Stimulated activated CD8-positive, alpha-beta memory T cell treated with anti-CD3 and anti-CD28 coated beads, Interleukin-7, amount 100 ng/mL, for 1 hour (primary cell): ENCODE measurements at places on chromosomes 7 and 10.
A peak's percentile ranks its signal among the peaks of the same experiment; 100 is the strongest.

DNA sequence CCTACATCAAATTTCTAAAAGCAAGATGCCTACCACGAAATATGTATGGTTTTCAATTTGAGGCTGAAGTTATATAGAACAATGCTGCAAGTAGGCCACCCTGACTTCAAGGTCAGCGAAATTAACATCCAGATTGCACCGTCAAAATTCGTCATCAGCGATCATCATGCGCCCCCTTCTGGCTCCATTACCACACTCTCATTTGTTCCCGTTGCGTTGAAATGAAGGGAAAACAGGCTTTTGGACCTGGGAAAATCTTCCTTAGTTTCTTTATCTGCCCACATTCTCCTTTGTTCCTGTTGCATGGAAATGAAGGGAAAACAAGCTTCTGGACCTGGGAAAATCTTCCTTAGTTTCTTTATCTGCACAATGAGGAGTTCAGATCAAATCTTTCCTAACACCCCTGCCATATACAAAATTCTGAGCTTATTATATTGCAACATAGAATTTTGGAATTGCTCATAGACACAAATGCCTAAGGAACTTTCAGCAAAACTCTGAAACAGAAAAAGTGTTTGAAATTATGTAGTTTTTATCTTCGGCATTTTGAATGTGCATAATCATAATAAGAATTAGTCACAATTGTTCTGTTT lies 98.2 kb upstream of the PRKCQ start:
- peak; percentile 48 for DNase-seq

DNA sequence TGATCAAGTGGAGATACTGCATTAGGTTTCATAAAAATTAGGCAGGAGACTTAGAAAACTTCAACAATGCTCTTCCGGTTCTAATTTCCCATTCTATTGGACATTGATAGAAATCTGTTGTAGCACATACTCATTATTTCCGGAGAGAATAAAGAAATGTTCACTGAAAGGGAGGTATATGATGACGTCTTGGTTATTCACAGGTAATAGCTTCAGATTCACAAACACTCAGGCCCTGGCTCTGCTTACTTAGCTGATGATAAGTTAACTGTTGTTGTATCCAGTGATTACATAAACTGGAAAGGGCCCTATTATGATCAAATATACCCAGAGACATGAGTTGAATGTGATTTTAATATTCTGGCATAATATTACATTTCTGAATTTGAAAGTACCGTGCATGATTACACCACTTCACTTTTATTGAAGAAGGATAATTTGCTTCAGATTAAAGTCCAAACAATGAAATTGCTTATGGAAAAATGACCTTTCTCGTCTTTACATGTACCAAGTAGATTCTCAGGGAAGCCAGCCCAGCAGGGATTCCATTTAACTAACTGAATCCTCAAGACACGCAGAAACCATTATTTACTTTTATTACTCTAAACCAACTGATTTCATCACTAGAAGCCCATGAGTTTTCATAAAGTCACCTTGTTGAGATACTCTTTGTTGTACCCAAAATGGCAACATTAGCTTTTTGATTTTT lies 288.0 kb upstream of the PITRM1 start:
- DNase-seq, result no peak

DNA sequence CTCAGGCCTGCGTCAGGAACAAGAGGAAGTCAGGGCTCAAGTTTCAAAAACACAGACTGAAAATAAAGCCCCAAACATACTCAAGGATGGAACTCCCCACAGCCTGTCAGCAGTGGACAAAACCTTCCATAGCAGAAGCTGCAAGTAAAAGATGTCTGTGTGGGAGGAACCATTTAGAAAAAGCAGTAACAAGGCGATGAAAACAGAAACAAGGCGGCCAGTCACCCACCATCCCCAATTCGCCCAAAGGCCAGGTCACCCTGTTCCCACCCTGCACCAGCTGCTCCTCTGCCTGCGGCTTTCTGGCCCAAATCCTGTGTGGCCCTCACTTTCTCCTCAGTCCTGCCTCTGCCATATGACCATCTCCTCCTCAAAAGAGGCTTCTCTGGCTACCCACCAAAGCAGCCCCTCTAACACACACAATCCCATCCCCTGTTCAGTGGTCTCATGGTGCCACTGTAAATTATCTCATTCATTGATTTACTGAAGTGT lies 27.8 kb downstream of the KCNMA1 start:
- no peak for DNase-seq

- DNase-seq, result no peak
These were observed 292.4 kb upstream of the KLF14 start for GRCh38 chr7:131026297-131027000.

DNA sequence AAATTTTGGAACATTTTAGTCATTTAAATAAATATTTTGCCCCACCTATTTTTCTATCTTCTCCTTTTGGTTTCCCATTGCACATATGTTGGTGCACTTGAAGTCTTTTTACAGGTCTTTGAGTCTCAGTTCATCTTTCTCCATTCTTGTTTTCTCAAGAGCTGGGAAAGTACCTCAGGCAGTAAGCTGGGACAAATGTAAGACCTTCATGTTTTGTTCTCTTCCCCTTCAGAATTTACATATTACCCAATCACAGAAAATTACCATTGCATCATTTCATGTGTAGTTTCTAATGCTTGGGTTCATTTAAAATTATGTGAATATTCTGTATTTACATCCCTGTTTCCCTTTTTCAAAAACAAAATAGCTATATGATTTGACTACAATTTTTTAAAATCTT lies 1150.0 kb upstream of the POT1 start:
- no peak for DNase-seq

DNA sequence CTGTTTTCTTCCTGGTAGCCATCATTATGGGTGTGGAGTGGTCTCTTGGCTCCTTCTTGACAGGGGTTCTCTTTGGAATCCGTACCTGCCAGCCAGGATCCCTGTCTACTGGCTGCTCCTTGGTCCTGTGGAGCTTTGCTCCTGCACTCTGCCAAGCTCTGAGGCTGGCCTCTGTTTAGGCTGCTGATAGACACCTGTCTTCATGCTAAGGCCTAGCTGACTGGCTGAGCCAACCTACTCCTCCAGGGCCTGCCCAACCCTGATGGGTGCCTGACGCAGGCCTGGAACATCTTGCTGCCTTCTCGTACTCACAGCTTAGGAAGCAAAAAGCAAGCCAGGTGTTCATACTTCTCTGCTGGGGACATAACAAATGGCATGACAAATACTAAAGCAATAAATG lies 333.6 kb upstream of the ZNF32 start:
- no peak for DNase-seq
